GM23248 (cell line): ENCODE measurements at places on chromosomes 3 and 15.

GRCh38 chr15:72289597-72290325 is 17.4 kb upstream of the PARP6 start:
- DNase-seq, result no peak

GRCh38 chr3:25840099-25840498 is 50.2 kb downstream of the OXSM start:
- DNase-seq, result no peak

DNA sequence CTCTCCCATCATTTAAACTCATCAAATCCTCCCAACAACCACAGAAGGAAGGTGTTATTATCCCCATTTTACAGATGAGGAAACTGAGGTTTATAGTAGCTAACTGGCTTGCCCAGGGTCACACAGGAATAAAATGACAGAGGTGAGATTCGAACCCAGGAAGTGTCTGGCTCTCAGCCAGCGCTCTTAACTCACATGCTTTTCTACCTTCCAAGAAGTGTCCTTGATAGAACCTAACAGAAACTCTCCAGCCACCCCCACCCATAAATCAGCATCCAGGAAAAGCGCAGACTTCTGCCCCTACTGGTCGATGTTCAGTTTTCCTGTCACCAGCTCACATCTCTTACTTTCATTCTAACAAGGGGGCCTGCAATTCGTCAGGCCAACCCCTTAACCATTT is 51.7 kb downstream of the SPATA12 start:
- DNase-seq, result no peak

GRCh38 chr3:181896605-181897004 is 184.9 kb downstream of the SOX2 start:
- DNase-seq, result no peak

DNA sequence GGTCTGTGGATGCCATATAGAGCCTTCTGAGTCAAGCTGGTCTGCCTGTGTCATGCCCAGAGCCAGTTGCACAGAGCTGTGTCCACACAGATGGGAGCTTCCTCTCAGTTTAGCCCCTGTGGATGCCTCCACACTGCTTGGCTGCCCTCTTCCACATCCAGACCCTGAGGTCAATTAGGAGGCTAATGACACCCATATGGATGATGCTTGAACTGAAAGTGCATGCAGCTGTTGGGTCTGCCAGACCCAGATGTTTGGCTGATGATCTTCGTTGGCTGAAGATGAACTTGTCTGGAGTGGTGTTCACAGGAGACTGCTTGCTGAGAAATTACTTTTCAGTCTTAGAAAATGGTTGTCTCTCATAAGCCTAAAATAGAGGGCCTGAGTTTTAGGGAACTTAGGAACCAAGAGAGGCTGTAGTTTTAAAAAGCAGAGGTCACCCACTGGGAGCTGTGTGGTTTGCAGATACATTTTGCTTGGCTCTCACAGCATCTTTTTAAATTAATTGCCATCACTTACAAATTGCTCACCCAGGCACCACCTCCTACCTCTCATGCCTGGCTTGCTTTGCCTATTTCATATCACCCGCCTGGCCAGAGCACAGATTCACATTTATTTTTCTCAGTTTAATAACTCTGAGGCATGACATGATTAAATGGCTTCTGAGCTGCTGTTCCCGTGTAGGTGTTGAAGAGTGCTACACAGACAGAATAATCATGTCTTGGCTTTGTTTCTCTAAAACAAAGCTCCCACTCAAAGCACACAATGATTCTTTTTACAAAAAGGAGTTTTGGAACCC is 176.1 kb downstream of the MINAR1 start:
- DNase-seq, result no peak

DNA sequence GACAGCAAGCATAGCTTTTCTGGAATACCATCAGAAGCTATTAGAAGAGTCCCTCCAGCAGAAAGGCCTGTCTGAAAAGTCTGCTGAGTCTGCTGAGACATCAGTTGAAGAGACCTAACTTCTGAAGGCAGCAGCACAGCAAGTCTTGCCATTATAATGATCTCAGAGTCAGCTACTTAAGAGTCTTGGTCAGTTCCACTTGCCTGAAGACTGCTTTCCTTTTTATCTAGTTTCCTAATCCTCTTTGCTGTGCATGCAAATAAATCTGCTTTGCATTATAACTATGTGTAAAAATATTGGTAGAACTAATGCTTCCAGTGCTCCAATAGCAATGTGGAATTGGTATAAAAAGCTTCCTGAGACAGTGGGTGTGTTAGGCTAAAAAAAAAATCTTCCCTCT is 34.9 kb upstream of the CPOX start:
- DNase-seq, result no peak

DNA sequence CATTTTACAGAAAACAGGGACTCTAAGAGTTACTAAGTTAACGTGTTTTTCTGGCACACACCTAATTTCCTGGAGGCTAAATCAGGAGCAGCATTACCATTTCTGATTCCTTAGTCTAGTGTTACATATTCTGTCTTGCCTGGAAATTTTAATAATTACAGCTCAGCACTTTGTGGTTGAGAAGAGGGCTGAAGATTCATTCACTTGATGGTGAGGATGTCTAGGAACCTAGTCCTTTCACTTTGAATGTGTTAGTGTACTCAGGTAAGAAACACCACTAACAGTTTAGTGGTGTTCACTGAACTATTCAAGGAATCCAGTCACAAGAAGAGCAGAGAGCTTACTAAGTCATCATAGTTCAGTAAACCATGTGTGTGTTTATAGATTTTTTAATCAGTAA is 102.8 kb downstream of the STT3B start:
- DNase-seq, result peak; percentile 18

DNA sequence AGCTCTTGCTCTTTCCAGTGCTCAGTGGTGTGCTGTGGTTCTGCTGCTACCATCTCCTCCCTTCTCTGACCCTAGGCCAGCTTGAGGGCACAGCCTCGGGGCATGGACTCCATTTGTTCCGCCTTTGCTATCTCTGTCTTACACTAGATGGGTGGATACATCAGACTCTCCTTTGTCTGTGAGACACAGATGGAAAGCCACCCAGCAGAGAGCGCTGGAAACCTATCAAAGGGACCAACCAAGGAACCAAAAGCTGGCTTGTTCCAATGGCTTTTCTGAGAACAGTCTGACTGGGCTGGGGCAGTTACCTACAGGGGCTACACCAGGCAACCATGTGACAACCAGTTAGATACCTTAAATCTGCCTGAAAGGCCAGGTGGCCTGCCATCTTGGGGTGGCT is 63.8 kb downstream of the NPTN start:
- DNase-seq, result no peak

DNA sequence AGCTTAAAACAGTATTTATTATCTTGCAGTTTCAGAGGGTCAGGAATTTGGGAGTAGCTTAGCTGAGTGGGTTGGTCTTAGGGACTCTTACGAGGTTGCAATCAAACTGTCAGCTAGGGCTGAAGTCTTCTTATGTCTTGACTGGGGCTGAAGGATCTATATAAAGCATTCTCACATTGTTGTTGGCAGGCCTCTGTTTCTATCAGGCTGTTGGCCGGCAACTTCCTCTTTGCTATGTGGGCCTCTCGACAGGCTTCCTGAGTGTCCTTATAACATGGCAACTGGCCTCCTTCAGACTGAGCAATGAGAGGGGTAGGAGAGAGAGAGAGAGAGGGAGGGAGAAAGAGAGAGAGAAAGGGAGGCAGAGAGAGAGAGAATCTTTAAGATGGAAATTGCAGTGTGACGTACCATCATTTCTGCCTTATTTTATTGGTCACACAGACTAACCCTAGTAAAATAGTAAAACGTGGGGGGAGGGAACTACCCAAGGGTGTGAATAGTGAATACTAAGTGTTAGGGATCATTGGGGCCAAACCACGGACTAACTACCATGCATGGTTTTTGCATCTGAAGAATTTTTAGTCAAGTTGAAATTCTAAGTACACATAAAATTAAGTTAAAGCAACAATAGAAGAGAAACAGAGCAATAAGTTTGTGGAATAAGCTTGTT is 16.1 kb downstream of the FGF7 start:
- DNase-seq, result no peak

- DNase-seq, result no peak
Observed at GRCh38 chr3:159378396-159379194, 576.7 kb downstream of the MFSD1 start.

DNA sequence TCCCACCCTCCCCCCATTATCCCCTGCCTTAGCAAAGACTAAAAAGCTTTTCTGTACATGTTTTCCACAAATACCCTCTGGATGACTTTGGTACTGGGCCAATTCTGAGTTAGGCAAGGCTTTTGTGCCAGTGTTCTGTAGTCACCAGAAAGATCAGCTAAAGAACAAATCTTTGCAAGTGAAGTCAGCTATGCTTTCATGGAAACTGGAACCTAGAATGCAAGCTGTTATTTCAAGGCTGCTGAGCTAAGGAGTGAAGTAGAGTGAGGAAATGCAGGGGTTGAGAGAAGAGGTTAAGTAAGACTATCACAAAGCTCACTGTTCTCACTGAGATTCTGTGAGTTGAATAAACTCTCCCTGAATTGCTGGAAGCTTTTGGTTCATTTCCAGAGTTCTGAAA is 107.8 kb upstream of the CNTN3 start:
- peak; percentile 0 for DNase-seq

DNA sequence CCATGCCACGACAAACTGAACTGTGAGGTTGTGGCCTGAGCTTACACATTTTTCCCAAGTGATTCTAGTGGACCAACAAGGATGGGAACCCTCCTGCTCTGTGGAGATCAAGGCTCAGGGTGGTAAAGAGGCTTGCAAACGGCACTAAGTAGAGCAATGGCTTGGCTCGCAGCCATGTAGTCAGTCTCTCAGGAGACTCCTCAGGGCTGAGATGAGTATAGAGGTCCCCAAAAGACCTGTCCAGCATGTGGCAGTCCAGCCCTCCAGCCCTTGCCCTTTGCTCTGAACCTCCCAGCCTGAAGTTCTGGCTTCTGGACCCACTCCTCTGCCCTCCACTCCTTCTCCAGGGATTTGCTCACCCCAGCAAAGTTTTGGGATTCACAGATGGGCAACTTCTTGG is 8.3 kb upstream of the CAMP start:
- DNase-seq, result peak; percentile 17

- no peak for DNase-seq
Observed at GRCh38 chr3:143820466-143821221, 27.6 kb downstream of the SLC9A9 start.

- DNase-seq, result no peak
Observed at GRCh38 chr15:57961919-57962318, 103.6 kb downstream of the ALDH1A2 start.

DNA sequence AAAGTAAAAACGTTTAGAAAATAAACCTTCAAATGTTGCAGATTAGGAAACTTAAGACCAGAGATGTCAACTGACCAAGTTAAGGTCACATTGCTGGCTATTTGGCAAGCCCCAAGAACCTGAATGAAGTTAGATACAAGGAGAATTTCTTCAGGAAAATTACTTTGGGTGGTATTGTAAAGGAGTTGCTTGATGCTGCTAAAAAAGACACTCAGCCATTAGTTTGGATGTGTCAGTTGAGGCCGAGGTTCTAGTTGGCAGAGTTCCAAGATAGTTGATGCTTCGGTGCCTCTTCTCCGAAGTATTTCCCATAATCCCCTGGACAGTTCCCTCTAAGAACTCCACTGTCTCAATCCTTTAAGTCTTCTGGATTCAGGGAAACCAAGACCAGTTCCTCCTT is 24.3 kb downstream of the SIAH2 start:
- DNase-seq, result no peak

DNA sequence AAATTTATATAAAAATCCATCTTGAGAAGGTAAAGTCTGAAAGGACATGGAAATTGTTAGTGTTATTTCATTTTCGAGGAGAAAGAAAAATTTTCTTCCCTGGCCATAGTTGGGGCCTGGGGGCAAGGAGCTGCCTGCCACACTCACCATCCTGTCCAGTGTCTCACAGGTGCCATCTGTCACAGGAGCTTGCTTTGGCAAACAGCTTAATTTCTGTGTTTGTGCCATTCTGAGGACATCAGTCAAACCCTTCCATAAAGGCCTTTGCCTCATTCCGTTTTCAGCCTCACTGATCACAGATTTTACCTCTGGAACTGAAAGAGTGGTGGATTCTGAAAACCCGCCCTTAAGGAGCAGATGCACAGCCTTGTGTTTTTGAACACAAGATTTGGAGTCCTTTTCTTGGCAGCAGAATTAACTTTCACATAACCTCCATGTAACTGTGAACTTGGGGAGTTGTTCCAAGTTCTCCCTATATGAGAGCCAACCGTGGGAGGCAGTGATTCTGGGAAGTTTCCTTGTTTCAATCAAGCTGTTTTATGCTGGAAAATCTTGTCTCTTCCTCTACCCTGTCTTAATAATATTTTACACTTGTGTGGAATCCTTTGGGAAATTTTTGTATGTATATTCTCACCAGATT is 254.7 kb downstream of the CACNA2D3 start:
- DNase-seq, result no peak

DNA sequence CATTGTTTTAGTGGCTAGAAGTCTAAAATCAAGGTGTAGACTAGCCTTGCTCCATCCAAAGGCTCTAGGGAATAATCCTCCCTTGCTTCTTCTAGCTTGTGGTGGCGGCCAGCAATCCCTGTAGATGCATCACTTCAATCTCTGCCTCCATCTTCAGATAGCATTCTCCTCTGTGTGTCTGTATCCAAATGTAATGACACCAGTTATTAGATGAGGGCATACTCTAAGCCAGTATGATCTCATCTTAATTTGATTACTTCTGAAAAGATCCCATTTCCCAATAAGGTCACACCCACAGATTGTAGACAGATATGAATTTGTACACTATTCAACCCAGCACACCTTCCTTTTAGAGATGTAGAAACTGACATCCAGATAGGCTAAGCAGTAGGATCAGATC is 334.5 kb upstream of the KCNMB2 start:
- no peak for DNase-seq

DNA sequence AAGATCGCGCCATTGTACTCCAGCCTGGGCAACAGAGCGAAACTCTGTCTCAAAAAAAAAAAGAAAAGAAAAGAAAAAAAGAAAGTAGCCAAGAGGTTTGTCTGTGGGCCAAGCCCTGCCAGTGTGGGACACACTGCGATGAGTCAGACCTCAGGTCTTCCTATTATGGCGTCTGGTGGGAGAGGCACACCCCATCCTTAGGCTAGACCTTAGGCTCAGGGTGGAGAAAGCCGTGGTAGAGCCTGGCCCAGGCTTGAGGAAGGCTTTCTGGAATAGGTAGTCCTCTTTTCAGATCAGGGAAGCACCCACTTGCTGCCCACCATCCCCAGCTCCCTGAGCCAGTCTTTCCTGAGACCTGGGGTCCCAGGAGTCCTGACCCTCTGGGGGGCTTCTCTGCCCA is 6.0 kb downstream of the HEMK1 start:
- DNase-seq, result peak; percentile 65

DNA sequence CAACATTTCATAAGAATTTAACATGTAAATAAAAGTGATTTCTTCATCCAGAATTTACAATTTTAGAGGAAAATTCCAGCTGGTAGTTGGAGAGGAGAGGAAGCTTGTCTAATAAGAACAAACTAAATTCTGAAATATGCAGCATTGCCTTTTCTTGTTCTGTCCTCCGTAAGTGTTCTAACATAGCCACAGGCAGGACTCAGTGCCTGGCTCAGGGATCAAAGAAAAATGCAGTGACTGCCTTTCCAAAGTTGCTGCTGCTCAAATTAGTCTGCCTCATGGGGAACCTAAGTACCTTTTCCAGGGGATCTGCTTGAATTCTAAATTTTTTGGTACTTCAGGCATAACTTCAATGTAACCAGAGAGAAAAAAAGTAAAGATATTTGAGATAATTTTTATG is 713.0 kb upstream of the CADM2 start:
- DNase-seq, result no peak
